ENCODE measurements at places on chromosomes 3 and 15. TPM values are rescaled to one million over a fixed set of nuclear protein-coding genes. Genes with fewer than 3 reads are reported as not detected.

The SCN11A gene
- total RNA-seq, result not detected

The SPSB4 gene
- total RNA-seq, result not detected

The PLIN1 gene
- 0.48 TPM for total RNA-seq

The POC1A gene
- total RNA-seq, result not detected

DNA sequence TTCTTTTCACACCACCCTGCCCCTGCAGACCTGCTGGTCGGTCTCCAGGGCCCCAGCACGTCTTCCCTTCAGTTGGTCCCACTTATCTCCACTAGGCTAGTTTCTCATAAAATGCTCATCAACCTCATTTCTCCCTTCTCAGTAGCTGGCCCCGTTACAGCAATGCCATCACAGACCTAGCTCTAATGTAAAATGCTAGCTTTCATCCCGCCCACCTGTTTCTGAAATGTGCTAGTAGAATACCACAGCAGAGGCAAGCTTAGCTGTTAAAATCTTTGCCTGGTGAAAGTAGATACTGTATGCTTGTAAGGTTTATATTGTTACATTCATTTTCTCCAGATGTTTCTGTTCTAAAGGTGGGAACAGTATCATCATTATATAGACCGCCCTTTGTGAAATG, 13.1 kb downstream of the MKRN2OS start:
- no peak for DNase-seq

The NMB gene
- 10.5 TPM for total RNA-seq

DNA sequence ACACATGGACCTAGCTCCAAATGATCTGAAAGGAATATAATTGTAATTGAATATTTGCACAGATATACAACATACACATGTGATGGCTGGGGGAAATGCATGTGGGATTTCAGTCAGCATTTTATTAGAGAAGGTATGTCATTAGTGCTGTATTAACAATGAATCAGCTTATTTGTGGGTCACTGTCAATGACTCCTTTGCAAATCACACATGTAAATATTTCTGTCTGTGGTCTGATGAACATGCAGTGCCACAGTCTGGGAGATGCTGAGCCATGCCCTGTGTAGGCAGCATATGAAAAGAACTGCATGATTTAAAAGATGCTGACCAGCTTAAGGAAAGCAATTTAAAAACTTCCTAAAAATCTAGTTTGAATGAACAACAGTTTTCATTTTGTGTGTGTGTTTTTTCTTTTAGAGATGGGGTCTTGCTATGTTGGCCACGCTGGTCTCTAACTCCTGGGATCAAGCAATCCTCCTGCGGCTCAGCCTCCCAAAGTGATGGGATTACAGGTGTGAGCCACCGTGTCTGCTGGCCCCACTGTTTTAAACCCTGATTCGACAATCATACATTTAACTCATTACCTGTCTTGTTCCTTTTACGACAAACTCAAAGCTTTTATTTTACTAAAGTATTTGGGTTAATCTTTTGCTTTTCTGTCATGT, 803 bp upstream of the B3GNT5 start:
- DNase-seq, result no peak

DNA sequence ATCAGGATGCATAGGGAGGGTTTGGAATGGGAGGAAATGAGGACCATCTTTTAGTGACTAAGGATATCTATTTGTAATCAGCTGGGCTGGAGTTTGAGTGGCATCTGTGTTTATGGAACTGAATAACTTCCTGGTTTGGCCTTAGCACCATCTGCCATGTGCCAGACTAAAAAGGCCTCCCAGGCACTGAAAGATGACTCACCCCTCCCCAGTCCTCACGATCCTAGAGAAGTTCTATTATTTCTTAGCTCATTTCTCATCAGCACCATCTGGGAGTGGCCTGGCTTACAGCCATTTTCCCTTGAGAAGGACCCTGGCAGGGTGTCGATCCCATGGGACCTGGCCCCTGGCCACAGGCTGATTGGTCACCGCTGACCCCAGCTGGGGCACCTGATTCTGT, 23.9 kb upstream of the CTXND1 start:
- DNase-seq, result no peak

- DNase-seq, result no peak
Measured at GRCh38 chr3:157981819-157982218, 124.4 kb downstream of the SHOX2 start.

GRCh38 chr3:133119176-133119575, 81.0 kb downstream of the TMEM108 start:
- DNase-seq, result no peak

- peak; percentile 71 for DNase-seq
Measured at GRCh38 chr15:68271854-68272471, 5.6 kb upstream of the FEM1B start.

DNA sequence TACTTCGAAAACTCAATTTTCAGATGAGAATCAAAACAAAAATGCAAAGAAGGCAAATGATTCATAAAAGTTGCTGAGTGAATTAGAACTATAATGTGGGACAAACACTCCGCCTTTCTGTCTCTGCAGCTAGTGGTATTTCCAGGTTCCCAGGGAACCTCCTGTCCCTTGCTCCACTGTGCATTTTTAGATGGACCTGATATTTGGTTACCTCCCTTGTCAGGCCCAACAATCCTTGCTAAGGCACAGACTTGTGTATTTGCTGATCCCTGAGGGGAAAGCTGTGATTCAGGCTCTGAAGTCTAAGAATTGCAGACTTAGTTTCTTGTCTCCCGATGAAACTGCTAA, 162.7 kb downstream of the LPP start:
- no peak for DNase-seq

DNA sequence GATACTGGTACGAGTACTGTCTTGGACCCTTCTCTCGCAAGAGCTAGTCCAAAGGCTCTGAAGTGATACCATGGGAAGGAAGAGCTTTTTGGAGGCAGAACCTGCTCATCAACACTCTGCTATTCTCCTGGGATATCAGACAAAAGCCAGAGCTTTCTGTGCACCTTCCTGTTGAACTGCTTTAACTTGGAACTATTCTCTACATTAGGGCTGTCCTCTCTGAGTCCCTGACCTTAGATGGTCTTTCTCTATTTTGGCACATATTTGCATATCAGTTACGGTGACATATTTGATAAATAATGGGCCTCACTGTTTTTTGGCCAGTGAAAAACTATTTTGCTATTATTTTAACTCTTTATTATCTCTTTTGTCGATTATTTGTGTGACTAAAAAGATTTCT, 146.9 kb downstream of the TIGIT start:
- no peak for DNase-seq

- no peak for DNase-seq
Measured at GRCh38 chr3:38890426-38890825, 74.4 kb upstream of the SCN10A start.

GRCh38 chr3:45715945-45716344, 26.7 kb downstream of the SACM1L start:
- no peak for DNase-seq

The CLDN18 gene
- not detected for total RNA-seq

DNA sequence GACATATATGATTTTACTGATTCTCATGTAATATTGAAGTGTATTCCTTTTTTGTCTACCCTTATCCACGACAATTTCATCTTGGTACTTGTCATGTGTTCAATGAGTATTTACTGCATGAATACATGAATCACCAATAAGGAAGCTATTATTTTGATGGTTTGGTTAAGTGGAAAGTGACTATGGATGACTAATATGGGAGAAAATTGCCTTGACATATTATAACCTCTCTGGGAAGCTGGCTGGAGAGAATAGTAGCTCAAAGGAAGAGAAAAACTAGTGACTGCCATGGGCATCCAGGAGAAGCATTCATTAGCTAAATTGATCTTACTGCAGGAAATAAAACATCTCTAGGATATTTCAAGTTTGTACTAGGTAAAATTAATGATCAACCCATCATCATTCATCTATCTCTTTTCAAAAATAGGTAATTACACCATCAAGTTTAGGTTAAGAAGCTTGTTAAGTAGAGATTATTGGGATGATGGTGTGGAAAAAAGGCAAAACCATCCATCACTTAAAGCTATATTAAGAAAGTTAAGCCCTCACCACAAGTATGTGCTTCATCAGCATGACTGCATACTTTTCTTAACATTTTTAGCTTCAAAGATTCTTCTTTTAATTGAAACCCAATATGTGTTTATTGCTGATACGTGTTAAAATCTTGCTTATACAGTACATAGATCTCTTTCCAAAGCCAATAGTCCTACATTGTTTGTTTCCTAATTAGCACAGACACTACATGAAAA, 455.2 kb upstream of the ARPP21 start:
- DNase-seq, result no peak

GRCh38 chr3:57158813-57159738, 6.1 kb downstream of the IL17RD start:
- DNase-seq, result no peak

DNA sequence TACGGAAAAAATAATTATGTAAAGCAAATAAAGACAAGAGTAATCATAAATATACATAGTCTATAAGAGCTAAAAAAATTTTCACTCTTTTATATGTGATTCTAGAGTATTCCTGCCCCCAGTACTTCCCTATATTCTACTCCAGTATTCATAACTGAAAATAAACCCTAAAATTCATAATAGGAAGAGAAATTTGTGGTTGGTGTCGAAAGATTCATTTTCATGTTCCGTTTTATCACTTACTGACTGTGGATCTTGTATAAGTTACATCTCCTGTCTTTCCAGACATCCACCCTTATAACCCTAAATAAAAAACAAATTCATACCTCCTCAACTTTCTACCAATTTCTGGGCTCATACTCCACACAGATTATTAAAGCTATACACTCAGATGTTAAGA, 16.0 kb upstream of the MBNL1 start:
- no peak for DNase-seq

The ALPK3 gene
- 0.88 TPM for total RNA-seq

- DNase-seq, result no peak
Measured at GRCh38 chr15:100220058-100220768, 121.6 kb downstream of the ADAMTS17 start.

- no peak for DNase-seq
Measured at GRCh38 chr3:129003578-129004112, 2.5 kb downstream of the EFCC1 start.

DNA sequence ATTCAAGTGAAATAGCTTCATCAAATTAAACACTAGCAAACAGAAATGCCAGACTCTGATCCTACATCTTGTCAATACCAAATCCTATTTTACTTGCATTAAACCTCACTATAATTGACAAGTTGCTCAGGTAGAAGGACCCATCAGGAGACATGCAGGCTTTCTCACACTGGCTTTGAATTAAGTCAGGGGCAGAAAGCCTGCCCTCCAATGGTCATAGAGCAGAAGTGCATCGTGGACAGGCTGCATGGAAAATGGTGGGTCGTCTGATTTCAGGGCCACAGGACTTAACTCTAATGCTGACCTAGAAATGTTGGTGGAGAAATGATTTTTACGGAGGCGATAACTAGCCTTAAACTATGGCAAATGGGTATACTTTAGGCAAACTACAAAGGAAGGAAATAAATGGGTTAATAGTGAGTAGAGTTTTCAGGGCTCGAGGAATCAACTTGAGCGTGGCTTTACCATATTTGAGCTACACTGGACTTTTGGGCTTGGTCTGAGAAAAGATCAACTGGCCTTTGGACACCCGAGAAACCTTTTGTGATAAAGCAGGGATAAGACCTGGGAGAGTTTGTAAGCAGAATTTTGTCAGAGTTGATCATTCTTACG, 283.9 kb downstream of the GRM7 start:
- no peak for DNase-seq

DNA sequence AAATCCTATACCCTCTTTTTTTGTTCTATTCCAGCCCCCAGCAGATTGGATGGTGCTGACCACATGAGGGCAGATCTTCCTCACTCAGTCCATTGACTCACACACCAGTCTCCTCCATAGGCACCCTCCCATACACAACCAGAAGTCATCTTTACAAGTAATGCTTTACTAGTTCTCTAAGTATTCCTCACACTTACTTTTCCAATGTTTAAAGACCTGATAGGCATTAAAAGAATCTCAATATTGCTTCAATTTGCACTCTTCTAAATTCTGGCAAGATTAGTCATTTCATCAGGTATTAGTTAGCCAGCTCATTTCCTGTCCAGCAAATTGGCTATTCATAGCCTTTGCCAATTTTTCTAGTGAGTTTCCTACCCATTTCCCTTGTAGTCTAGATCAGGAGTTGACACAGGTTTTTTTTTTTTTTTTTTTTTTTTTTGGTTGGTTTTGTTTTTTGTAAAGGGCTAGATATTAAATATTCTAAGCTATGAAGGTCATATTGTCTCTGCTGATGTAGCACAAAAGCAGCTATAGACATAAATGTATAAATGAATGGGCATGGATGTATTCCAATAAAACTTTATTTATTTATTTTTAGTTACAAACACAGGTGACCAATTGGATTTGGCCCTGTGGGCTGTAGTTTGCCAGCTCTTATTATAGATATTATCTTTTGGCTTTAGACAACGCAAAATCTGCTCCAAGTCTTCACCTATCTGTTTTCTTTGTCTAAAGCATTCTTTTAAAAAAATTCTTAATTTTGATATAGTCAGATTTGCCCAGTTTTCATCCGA, 76.1 kb downstream of the ABHD5 start:
- no peak for DNase-seq

DNA sequence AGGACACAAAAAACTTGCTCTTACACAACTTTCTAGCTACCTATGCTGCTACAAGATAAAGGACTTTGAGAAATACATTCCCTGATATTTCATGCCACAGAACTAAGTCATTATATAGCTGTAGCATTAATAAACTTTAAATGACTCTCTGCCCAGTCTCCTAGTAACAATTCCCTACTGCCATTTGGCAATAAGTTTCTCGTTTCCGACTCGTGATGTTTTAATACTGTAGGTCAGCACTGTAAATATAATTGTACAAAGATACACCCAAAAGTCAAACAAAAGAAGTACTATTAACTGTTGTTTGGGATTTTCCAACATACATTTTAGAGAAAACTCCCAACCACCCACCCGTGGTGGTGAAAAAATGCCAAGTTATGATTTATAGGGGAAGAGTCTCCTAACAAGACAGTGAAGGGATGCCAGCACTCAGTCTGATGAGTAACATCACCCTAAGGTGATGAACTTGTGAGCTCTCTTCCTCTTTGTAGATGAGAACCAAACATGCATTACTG, 132.2 kb downstream of the DUT start:
- DNase-seq, result no peak

The HYAL3 gene
- not detected for total RNA-seq

The GREM1 gene
- 5.1 TPM for total RNA-seq

The SEC22A gene
- total RNA-seq, result 33.3 TPM

DNA sequence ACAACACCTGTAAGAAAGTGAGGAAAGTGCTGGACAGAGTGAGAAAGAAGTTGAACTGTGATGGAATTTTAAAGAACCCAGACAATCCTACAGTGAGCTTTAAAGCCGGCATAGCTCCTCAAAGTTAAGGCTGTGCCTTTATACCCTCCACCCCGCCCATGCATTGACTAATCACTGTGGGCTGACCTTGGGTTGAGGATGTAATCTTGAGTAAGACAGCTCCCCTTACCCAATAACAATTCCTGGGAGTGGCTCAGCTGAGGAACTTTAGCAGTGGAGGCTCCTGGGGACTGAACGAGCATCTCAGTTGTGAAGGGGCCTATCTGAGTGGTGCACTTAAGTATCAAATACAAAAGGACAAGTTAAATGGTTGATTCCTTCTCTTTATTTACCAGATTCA, 35.7 kb upstream of the ZNF770 start:
- DNase-seq, result no peak

GRCh38 chr15:90716317-90716975, 700 bp upstream of the BLM start:
- DNase-seq, result no peak

The SOX2 gene
- not detected for total RNA-seq

GRCh38 chr3:130088061-130088460, 6.4 kb downstream of the ALG1L2 start:
- DNase-seq, result no peak

- no peak for DNase-seq
Measured at GRCh38 chr3:8777201-8777977, 8.0 kb upstream of the OXTR start.
